ENCODE measurements at places on chromosomes 3 and 15.

DNA sequence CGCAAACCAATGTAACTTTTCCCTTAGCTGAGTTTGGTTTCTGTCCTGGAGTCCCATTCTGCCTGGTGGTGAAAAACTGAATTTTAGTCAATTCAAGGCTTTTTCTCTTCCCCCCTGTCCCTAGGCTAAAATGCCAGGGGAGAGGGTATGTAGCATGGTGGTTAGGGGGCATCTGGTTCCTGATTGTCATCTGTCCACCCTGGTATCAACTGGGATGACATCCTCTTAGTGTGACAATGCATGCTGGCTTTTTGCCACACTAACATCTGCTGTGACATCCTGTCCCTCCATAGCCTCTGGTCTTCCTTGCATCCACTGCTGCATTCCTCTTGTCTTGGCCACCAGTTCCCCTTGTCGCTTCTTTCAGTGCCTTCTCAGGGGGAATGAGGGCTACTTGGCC lies 73.7 kb downstream of the ABHD5 start:
- DNase-seq = no peak

DNA sequence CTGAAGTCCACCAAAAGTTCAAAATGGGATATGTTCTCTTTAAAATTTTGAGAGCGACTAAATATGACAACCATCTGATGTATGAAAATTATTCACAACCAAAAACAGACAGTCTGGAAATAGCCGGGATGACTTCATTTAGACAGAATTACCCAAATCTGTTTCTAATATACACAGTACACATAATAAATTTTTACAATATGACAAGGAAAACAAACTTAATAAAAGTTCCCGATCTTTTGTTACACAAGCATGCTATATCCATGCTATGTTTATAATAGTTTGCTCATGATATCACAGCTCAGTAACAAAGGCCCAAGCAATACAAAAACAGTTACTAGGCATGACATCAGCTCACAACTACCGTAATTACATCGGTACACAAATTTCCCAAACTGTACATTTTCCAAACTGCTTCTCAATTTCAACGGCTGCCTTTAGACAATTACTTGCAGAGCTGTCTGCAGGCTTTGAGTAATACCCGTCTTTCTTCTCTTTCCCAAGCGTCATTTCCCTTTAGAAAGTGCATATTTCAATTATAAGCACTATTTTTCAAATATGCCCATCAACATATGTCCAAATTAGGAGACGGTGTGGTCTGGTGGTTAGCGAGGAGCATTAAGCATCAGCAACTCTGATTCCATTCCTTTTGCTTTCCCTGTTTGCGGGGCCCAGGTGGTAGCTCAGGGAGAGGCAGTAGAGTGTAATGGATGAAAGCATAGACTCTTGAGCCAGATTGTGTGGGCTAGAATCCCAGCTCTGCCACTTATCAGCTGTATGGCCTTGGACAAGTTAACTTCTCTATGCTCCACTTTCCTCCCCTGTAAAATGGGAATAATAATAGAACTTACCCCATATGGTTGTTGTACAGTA lies 481.2 kb downstream of the FOXP1 start:
- no peak for DNase-seq

DNA sequence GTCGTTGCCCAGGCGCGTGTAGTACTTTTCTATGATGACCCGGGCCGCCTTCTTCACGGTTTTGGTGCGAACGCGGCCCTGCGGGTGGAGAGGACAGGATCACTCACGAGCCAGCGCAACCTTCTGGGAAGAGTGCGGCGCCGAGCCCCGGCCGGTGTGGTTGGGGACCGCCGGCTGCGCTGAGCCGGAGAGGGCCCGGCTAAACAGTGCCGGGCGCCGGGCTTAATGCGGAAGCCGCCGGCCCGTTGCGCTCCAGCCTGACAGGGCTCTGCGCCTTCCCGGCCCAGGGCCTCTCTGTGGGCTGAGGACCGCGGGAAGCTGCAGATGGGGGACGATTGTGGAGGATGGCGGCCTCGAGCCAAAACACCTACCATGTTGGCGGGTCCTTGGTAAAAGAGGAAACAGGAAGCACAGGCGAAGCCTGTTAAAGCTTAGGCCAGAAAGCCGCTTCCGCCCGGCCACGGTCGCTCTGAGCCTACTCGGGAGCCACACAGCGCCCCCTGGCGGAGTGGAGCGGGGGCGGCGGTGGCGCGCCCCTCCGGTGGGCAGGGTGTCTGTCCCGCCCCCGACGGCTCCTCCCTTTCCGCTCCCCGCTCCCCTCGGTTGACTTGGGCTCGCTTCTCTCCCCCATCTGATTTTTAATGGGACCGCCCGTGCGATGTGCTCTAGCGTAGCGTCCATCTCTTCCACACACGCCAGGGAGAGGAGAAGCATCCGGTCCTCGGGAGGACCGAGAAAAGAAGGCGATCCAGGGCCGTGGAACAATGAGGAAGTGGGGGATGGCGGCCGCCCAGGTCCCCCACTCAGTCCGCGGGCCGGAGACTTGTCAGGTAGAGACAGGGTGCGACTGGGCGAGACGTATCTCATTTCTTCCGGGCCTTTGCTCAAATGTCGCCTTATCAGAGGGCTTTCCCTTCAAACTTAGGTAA lies at the start of gene RPS17:
TSS of gene RPS17 (minus strand) at position 403 of the 929 bp plus-strand sequence. CDS start at position 374, 29 bp downstream.
- DNase-seq = peak; percentile 96

- DNase-seq = no peak
Observed at GRCh38 chr3:12963231-12963896, 109.9 kb downstream of the IQSEC1 start.

GRCh38 chr3:156536524-156537316 lies 18.2 kb downstream of the SSR3 start:
- DNase-seq = no peak

GRCh38 chr15:42955518-42955917 lies 34.9 kb upstream of the TTBK2 start:
- no peak for DNase-seq

DNA sequence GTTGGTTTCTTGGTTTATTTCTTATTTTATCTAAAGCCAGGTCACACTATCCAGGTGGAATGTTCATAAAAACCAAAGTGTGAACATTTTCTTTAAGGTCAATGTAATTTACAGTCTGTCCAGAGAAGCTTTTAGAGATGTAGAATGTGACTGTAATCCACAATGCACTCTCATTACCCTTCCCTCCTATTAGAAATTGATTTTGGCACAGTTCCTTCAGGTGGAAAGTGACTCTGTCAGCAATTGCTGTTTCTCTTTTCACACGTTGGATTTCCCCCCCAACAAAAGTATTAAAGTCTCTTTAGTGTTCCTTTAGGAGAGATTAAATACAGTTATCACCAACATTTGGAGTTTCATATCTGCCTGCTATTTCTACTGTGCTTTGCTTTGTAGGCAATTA lies 31.6 kb upstream of the COPB2 start:
- no peak for DNase-seq

DNA sequence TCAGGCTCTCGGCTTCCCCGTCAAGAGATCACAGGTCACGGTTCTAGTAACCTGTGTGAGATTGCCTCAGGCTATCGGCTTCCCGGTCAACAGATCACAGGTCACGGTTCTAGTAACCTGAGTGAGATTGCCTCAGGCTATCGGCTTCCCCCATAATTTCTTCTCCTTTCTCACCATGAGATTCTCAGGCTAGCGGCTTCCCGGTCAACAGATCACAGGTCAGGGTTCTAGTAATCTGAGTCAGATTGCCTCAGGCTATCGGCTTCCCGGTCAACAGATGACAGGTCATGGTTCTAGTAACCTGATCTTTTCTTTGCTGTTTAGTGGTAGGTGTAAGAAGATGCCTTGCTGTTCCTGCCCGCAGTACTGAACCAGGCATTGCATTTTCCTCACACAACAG lies 418.2 kb upstream of the ZNF717 start:
- DNase-seq = no peak

DNA sequence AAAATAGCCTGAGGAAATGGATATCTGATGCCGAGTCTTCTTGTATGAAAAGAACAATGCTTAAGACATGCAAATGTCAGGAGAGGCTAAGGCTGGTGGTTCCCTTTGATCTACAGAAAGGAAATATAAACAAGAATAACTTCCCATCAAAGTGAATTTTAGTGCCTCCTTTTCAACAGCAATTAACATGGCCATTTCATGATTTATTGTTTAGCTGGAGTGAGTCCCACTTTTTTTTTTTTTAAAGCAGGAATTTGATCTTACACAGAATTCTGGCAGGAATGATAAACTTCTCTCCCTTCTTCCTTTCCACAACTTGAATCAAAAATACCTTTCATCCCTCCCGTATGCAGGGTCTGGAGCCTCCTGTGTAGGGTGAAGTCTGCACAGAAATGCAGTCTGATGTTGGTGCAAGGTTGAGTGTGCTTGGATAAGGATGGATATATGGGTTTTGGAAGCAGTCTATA lies 287.0 kb downstream of the MEX3B start:
- no peak for DNase-seq

GRCh38 chr3:144770915-144771351 lies 799.3 kb downstream of the DIPK2A start:
- no peak for DNase-seq

All from posterior cingulate gyrus (tissue), 11 donors.